A549 treated with RU486 at 1 μM for 4 hours (cell line): ENCODE measurements at places on chromosomes 6 and 20. TPM values are rescaled to one million over a fixed set of nuclear protein-coding genes. Genes with fewer than 3 reads are reported as not detected.

HLA-DMB gene
- total RNA-seq = 1.2 to 2.3 TPM (median 2.2 TPM) in 5 replicates

AFG1L gene
- total RNA-seq = 0.79 to 2.4 TPM (median 1.9 TPM) in 5 replicates

NKAPL gene
- not detected in 5 replicates for total RNA-seq

HELZ2 gene
- total RNA-seq = 6.6 to 10.8 TPM (median 9.3 TPM) in 5 replicates

SIM1 gene
- total RNA-seq = not detected in 5 replicates

RAB44 gene
- total RNA-seq = 0.02 to 0.06 TPM (median 0.04 TPM) in 4 of 5 replicates, not detected in the other

MCCD1 gene
- total RNA-seq = not detected in 5 replicates

LY6G6F gene
- not detected in 5 replicates for total RNA-seq

BTN1A1 gene
- not detected in 5 replicates for total RNA-seq

GRM1 gene
- total RNA-seq = 0.05 to 0.08 TPM (median 0.06 TPM) in 4 of 5 replicates, not detected in the other

PRDM1 gene
- total RNA-seq = 3.9 to 4.7 TPM (median 4.4 TPM) in 5 replicates

PRKN gene
- total RNA-seq = 0.07 TPM in 1 of 5 replicates, not detected in the others

MEI4 gene
- not detected in 5 replicates for total RNA-seq

TRIM39 gene
- 7.4 to 9.1 TPM (median 8.1 TPM) in 5 replicates for total RNA-seq

NSFL1C gene
- 110 to 150 TPM (median 118 TPM) in 5 replicates for total RNA-seq

ZSCAN23 gene
- total RNA-seq = not detected in 5 replicates

ANKEF1 gene
- total RNA-seq = 6.7 to 8.4 TPM (median 7.4 TPM) in 5 replicates

SPO11 gene
- not detected in 5 replicates for total RNA-seq

OPN5 gene
- not detected in 5 replicates for total RNA-seq

MRAP2 gene
- 1.1 to 1.7 TPM (median 1.3 TPM) in 5 replicates for total RNA-seq

GMDS gene
- total RNA-seq = 8.2 to 10.1 TPM (median 8.6 TPM) in 5 replicates

CDK5RAP1 gene
- 30.8 to 38.5 TPM (median 34.0 TPM) in 5 replicates for total RNA-seq

RIN2 gene
- total RNA-seq = 31.8 to 34.0 TPM (median 33.1 TPM) in 5 replicates

MATN4 gene
- 0.06 to 0.14 TPM (median 0.12 TPM) in 4 of 5 replicates, not detected in the other for total RNA-seq

COL21A1 gene
- total RNA-seq = 0.43 to 1.5 TPM (median 0.72 TPM) in 5 replicates

AURKA gene
- 102 to 115 TPM (median 110 TPM) in 5 replicates for total RNA-seq

MLN gene
- total RNA-seq = not detected in 5 replicates

CCN6 gene
- not detected in 5 replicates for total RNA-seq

EBF4 gene
- total RNA-seq = 2.4 to 3.0 TPM (median 2.7 TPM) in 5 replicates

ATAT1 gene
- total RNA-seq = 5.0 to 6.1 TPM (median 5.8 TPM) in 5 replicates

TRIM31 gene
- 1.6 to 3.1 TPM (median 2.3 TPM) in 5 replicates for total RNA-seq

HCRTR2 gene
- not detected in 5 replicates for total RNA-seq

CFAP61 gene
- 0.16 to 0.92 TPM (median 0.47 TPM) in 4 of 5 replicates, not detected in the other for total RNA-seq

TGM3 gene
- total RNA-seq = 0.05 TPM in 1 of 5 replicates, not detected in the others

SYNGAP1 gene
- total RNA-seq = 3.5 to 7.9 TPM (median 4.8 TPM) in 5 replicates

IL17F gene
- not detected in 5 replicates for total RNA-seq

RCAN2 gene
- not detected in 5 replicates for total RNA-seq
